ENCODE measurements at places on chromosomes 1 and 21. TPM values are rescaled to one million over a fixed set of nuclear protein-coding genes. Genes with fewer than 3 reads are reported as not detected.

DNA sequence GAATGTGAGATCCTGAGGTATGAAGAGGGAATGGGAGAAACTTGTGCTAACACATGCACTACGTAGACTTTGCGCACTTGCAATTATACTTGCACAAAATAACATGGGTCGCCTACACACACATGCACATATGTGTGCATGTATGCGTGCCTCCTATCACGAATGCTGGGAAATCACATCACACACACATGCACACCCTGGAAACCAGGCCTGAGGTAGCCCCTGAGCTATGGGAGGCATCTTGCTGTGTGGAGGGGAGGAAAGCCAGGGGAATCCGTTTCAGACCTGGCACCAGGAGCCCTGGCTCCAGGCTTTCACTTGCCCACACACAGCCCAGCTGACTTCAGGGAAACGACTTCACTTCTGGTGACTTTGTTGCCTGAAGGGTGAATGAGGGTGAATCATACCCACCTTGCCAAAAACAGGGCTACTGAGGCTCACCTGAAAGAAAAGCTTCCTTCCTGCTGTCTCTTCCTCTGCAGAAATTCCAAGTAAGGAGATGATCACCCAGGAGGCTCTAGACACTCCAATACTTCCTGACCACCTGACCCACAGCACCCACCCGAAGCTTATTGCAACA is 136.0 kb upstream of the NGF start:
- DNase-seq: no peak

DNA sequence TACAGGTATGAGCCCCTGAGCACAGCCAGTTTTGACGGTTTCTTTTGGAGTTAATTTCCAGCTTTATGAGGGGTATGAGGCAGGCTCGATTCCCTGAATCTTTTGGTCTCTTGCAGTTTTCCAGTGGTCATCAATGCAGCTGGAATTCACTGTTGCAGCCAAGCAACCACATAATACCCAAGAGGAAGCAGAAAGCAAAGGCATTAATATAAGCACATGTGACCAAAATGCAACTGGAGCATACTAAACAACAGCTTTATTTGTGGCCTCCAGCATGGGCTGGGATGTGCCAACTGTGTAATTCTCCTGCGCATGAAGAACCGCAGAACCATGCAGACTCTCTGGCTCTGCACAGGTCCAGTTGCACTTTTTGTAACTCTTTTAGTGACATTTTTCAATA is 33.0 kb downstream of the DSCAM start:
- no peak for DNase-seq

DNA sequence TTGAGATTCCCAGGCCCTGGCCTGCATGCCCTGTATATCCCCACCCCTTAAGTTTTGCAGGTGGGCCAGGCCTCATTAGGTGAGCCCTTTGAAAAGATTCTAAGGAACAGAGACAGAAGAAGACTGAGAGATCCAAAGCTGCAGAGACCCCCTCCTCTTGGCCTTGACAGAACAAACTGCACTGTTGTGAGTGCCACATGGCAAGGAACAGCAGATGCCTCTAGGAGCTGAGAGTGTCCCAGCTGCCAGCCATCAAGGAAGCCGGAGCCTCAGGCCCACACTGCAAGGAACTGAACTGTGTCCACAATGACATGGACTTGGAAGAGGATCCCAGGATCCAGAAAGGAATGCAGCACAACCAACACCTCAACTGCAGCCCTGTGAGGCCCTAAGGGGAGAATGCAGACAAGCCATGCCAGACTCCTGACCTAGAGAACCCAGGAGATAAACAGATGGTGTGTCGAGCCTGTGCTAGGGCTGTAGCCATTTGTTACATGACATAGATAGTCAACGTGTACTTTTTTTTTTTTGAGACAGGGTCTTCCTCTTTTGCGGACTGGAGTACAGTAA is 182.7 kb downstream of the AJAP1 start:
- no peak for DNase-seq

GRCh38 chr21:27816301-27816700 is 849.4 kb upstream of the ADAMTS5 start:
- no peak for DNase-seq

DNA sequence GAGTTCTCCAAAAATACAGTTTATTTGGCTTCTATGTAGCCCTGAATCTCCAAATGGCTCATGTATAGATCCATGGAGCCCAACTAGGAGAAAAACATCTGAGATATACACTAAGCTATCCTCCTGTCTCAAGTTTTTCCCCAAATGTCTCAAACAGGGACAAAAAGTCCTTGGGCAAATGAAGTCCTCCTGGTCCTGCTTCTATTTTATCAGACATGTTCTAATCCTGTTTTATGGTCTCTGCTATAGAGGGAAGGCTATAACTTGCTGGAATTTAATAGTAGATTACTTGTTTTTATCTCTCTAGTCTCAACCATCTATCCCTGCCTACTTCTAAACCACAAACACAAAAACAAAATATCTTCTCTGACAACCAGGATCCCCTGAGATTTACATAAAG is 26.9 kb downstream of the CRP start:
- no peak for DNase-seq

DNA sequence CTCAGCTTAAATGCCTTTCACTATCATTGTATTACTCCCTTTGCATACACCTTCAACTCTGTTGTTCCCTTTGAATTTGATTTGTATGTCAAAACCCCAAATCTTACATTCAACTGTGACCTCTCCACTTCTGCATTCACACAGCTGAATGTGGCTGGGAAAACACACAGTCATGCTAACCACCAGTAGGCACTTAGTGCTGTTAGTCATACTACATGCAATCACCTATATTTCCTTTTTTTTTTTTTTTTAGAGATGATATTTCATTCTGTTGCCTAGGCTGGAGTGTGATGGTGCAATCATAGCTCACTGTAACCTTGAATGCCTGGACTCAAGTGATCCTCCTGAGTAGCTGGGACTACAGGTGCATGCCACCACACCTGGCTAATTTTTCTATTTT is 16.2 kb downstream of the BTBD8 start:
- no peak for DNase-seq

The APOBEC4 gene
- not detected for total RNA-seq

The ATP5PO gene
- 82.2 TPM for total RNA-seq

All from cerebellum (tissue), 4 donors.